Astrocyte of the hippocampus (primary cell): ENCODE measurements at places on chromosomes 5 and 9.

DNA sequence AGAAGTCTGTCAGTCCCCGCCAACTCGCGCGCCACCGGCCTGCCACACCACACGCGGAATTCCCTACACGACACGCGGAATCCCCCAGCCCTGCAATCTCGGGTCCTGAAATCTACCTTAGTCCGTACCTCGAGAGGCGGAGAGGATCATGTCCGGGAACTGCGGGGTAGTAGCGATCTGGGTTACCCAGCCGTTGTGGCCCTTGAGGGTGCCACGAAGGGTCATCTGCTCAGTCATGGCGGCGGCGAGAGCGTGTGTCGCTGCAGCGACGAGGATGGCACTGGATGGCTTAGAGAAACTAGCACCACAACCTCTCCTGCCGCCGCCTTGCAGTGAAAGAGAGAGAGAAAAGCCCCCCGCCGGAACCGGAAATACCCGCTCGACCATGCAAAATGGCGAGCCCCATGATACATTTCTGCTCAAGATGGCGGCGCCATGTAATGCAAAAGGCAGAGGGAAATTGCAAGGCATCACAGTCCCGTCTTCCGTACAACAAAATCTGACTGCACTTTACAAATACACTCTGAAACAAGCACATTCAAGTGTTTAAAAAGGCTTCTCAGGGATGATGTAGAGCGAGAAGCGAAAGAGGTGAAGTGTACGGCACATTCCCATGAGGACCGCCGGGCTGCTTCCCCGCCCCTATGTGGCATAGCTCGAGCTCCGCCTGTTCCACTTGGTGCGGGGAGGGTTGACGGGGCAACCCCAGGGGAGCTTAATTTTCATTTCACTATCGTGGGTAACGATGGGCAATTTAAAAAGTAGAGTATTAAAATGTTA, at the start of gene RACK1:
Gene RACK1 (minus strand): TSS at position 343 of the 780 bp plus-strand sequence. CDS start 106 bp downstream, at position 237.
- DNase-seq = peak; percentile 95

DNA sequence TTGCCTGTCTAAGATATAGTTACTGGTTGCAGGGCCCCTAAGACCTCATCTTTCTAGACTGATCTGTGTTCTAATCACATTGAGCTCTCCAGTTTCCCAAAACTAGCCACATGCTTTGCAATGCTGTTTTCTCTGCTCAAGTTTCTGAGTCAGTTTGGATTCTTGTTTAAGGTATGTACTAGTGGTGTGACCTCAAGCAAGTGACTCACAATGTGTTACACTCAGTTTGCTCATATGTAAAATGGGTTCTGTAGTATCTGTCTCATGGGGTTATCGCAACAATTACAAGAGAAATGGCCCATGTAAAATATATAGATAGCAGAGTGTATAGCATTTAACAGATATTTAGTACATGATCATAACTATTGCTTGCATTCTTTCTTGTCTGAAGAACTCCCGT, 153.1 kb upstream of the ELL2 start:
- DNase-seq = no peak

DNA sequence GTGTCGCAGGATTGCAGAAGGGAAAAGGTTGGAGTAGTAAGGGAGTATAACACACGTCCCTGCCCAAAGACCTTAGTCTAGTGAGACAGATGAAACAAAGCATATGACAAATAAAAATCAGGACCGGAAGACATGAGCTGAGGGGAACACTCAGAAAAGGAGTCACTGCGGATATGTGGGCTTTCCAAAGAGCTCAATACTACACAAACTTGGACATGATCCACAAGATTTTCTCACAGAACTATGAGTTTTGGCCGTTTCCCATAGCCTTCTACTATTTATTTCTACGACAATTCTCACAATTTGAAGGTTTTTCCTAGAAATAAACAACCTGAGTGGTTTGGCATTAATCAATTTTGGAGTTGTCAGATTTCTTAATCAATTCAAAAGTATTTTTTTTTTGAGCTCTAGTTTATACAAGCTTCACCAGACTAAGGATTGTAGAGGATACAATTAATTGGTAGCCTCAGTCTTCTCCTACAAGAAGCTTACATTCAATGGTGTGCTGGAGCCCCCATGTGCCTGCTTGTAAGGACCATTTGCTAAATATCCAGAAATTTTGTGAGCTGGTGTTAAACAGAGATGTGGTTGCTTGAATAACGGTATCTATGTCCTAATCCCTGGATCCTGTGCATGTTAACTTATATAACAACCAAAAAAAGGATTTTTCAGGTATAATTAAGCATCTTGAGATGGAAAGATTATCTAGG, 91.4 kb downstream of the ADAMTS12 start:
- DNase-seq = no peak

GRCh38 chr9:108710424-108710823, 145.4 kb downstream of the ACTL7B start:
- no peak for DNase-seq

- DNase-seq = no peak
These were observed 40.4 kb upstream of the HRH2 start for GRCh38 chr5:175617447-175617846.

- DNase-seq = peak; percentile 50
These were observed 11.0 kb downstream of the CCDC152 start for GRCh38 chr5:42767491-42768105.

DNA sequence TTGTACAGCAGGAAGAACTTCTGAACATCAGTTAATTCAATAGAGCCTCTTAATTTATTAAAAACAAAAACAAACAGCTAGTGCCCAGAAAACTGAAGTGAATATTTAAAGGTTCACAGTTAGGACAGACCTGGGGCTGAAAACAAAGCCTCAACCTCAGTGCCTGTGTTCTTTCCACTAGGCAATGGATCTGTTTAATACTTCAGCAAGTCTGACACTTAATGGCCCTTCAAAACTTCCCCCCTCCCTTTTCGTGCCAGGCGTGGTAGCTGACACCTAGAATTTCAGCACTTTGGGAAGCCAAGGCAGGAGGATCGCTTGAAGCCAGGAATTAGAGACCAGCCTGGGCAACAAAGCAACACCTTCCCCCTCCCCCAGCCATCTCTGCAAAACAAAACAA, 54.5 kb upstream of the IFNK start:
- DNase-seq = no peak

- no peak for DNase-seq
These were observed 31.6 kb upstream of the RFK start for GRCh38 chr9:76425677-76426453.

GRCh38 chr9:88173378-88173999, 35.2 kb upstream of the SPATA31C2 start:
- DNase-seq = peak; percentile 68

DNA sequence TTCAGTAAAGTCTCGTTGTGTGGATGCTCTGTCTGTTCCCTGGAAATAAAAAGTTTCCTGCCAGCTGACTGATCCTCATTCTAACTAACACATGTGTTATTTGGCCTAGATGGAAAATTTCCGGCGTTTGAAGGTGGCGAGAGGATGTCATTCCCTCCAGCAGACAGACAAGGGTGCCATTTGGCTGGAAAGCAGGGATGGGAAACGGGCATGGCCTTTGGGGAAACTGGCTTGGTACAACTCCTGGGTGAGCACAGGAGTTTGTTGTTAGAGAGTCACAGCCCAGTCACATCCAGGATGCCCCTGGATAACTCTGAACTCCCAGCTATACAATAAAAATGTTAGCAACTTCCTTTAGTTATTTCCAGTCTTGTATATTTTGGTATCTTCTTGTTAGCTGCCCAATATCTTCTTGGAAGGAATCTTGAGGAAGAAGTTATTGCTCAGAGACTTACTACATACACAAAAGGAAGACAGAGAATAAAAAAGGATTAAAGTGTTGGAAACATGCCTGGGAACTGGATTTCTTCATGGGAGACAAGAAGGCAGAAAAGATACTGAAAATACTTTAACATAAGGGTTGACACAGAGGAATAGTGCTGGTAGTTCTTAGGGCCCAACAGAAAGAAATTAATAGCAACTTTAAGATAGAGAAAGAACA, 41.9 kb downstream of the TEK start:
- peak; percentile 25 for DNase-seq

GRCh38 chr9:33676746-33677505, 118.4 kb upstream of the PRSS3 start:
- DNase-seq = peak; percentile 63

GRCh38 chr9:111798786-111799185, 4.0 kb upstream of the SHOC1 start:
- peak; percentile 18 for DNase-seq

DNA sequence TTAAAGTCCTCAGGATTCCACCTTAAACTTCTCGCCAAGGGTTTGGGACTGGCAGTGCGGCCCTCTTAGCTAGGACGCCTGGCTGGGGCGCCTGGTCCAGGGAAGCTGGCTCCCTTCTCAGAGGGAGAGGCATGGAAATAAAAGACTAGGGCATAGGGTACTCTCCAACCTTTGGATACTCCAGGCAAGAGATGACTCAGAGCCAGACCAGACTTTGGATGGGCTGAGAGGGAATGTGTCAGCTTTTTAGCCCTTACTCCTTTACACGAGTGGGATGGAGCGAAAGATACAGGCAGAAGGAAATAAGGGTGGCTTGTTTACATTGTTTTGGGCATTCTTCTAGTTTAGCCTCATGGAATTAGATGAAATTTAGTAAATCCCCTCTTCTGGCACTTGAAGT, 48.2 kb downstream of the IL31RA start:
- DNase-seq = no peak

DNA sequence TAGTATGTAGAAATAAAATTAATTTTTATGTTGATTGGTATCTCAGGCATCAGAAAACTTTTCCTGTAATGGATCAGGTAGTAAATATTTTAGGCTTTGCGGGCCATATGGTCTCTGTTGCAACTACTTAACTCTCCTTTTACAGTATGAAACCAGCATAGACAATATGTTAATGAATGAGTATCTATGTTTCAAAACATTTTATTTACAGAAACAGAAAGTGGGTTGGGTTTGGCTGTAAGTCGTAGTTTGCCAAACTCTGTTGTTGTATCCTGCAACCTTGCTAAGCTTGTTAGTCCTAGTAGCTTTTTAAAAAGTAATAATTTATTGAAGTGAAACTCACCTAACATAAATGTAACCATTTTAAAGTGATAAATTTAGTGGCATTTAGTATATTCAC, 132.1 kb downstream of the NR3C1 start:
- DNase-seq = no peak

DNA sequence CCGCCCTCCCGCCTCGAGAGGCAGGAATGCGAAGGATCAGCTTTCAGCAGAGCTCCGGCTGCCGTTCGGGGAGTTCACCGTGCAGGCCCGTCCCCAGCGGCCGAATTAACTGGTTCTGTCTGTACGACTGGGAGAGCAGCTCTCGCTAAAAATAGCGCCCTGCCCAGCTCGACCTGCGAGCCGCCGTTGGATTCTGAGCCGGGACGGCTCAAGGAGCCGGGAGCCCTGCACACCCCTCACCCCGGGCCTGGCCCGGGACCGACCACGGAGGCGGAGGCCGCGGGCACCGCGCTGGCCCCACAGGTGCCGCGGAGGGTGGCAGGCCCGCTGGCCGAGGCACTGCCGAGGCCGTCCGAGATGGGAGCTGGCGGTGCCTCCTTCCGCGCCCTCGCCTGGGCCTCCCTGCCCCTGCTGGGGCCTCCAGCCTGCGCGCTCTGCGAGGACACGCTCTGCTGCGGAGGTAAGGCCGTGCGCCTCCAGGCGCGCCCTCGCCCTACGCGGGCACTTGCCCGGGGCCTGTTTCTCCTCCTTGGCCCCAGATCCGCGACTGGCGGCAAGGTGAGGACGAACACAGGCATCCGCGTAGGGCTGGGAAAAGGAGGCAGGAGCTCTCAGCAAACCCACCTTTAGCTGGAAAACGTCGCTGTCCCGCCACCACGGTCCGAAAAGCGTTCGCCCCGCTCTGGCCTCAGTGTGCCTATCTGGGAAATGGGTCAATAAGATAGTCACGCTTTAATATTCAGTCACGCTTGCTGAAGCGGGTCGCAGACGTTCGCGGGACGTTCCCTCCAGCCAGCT, 53.1 kb upstream of the DAB2IP start:
- peak; percentile 92 for DNase-seq

DNA sequence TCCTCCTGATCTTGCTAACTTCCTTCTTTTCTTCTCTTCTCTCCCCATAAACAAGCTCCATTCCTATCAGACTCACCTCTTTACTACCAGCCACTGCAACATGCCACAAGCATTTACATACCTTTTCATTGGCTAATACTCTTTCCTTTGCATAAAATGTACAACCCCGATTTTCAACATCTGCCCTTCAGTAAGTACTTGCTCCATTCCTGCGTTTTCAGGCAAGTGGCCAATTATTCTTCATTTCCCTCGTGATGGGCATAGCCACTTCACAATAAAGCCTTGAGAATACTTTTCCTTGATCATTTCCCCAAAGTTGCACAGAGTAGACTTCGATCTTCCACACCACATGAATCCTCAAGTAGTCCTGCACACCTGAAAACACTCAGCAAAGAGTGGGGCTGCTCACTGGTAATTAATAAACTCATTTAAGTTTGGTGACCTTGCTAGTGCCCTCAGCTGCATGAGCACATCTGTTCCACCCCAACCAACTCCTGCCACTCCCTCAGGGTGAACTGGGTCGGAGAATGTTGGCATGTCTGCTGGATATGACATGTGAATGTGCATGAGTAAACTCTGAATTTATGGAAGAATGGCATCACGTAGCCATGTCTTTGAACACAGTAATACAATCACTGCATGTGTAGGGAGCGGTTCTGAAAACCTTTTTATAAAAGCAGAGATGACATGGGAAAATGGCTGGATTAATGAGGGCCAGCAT, 535.8 kb downstream of the SEMA5A start:
- DNase-seq = no peak
